Suprapubic skin (tissue), 4 donors: ENCODE measurements at places on chromosomes 7 and 10. TPM values are rescaled to one million over a fixed set of nuclear protein-coding genes. Genes with fewer than 3 reads are reported as not detected.
A peak's percentile ranks its signal among the peaks of the same experiment; 100 is the strongest.

The GIMAP2 gene
- 2.6 TPM for total RNA-seq

The SYT15B gene
- total RNA-seq: 1.1 TPM

The LIPK gene
- 2.6 TPM for total RNA-seq

The CPVL gene
- total RNA-seq: 10.9 TPM

DNA sequence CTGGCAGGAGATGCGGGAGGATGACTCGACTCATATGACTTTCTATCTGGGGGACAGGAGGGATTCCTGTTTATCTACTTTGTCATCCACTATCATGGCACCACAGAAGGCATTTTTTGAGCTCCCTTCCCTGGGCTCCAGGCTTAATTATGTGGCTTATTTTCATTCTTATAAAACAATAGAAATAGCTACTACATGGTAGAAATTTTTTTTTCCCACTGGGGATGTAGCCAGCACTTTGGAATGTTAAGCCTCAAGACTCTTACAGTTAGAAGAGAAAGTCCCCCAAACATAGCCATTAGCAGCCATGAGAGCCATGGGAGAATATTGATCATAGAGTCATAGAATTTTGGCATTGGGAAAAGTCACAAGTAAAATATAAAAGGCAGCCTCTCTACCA lies 14.6 kb upstream of the FAM180A start:
- H3K4me1 ChIP-seq: peaks cover 15% of the 10 kb centered on the region
- DNase-seq: no peak
- H3K36me3 ChIP-seq: no peaks in the 10 kb centered on the region
- H3K27me3 ChIP-seq: no peaks in the 10 kb centered on the region
- H3K27ac ChIP-seq: no peak overlapping the region

DNA sequence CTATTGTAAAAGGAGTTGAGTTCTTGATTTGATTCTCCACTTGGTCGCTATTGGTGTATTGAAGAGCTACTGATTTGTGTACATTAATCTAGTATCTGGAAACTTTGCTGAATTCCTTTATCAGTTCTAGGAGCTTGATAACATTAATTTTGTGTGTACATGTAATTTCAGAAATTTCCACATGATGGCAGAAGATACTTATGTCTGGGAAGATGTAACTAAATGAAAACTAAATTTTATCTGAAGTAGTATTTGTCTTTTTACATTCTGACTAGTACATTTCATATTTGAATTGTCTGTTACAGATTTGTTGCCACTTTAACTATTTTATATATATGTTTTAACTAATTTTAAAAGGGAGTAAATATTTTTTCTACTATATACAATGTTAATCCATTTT lies 27.6 kb downstream of the SDHAF3 start:
- H3K27me3 ChIP-seq: no peaks in the 10 kb centered on the region
- H3K4me1 ChIP-seq: no peaks in the 10 kb centered on the region
- peaks cover 3% of the 10 kb centered on the region for H3K36me3 ChIP-seq

DNA sequence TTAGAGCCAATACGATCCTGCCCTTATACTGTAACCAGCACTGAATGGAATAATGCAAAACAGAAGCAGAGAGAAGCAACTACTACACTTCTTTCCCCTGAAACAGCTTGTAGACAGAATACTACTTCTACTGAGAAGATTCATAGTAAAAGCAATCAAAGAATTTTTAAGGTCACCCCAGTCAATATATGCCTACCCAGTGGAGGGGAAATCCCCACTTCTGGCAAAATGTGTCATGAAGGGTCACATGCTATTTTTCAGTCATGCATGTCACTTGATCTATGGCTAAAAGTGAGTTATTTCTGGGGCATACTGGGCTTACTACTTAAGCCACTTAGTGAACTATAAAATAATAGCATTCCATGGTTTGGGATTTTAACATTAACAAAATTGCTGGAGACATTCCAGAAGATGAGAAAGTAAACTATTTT lies 25.6 kb downstream of the IRF5 start:
- H3K27ac ChIP-seq: peak overlapping the region; percentile 75
- H3K4me1 ChIP-seq: peaks cover 11% of the 10 kb centered on the region
- H3K27me3 ChIP-seq: no peaks in the 10 kb centered on the region
- peaks cover 61% of the 10 kb centered on the region for H3K36me3 ChIP-seq
- no peak overlapping the region for H3K4me3 ChIP-seq

DNA sequence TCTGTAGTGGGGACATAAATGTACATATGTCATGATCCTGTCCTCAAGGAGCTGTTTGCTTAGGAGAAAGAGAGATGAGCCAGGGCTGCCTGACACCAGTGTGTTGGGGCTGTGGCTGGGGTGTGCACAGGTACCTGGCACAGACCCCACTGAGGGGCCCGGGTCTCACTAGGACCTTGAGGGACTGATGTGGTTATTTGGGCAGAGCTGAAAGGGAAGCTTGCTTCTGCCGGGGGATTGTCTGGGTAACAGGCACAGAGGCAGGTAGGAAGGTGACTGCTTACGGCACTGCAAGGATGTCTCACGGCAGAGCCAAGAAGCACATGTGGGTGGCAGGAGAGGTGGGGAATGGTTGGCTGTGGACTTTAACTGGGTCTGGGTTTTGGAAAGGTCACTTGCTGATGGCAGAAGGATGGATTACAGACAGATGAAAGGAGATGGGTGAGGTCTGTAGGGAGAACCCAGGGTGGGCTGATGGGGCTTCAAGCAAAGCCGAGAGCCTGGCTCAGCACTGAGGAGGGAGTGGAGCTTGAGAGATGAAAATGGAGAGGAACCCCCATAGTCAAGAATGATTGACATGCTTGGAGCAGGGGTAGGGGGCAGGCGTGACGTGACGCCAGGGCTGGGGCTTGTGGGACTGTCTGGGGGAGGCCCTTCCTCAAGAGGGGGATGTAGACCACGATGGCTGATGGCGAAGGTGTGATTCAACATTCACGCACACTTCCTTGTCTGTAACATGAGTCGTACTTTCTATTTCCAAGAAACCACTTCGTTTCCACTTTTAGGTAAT lies 207.7 kb upstream of the SHH start:
- DNase-seq: no peak
- H3K4me3 ChIP-seq: no peak overlapping the region
- H3K4me1 ChIP-seq: no peaks in the 10 kb centered on the region
- H3K27ac ChIP-seq: no peak overlapping the region
- H3K36me3 ChIP-seq: no peaks in the 10 kb centered on the region

GRCh38 chr10:73997461-73997786 lies 492 bp upstream of the VCL start:
- H3K4me1 ChIP-seq: peaks cover 20% of the 10 kb centered on the region
- H3K27ac ChIP-seq: peak overlapping the region; percentile 3
- H3K27me3 ChIP-seq: no peaks in the 10 kb centered on the region
